Left ventricle myocardium superior (tissue), 1 donor: ENCODE measurements at places on chromosomes 11 and 22. TPM values are rescaled to one million over a fixed set of nuclear protein-coding genes. Genes with fewer than 3 reads are reported as not detected.

DNA sequence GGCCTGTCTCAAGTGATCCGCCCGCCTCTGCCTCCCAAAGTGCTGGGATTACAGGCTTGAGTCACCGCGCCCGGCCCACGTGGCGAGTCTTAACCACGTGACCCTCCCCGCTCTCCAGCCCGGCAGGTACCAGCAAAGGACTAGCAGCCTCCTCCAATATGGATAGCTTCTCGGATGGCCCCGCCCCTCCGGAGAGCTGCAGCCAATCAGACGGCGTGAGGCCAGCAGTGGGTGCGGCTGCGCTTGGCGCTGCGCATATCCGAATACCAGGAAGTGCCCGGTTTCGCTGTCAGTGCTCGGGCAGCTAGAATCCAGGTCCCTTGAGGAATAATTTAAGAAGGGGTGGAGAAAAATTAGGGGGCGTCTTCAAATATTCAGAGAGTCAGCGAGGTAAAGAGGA lies 14.7 kb upstream of the PISD start:
- peak; percentile 96 for DNase-seq

- peak; percentile 26 for DNase-seq
Observed at GRCh38 chr22:19998232-19998951, 18.2 kb downstream of the ARVCF start.

Gene ACRV1
- not detected for total RNA-seq

Gene BACE1
- total RNA-seq = 14.9 TPM

GRCh38 chr11:58691675-58692074 lies 40.1 kb downstream of the GLYAT start:
- DNase-seq = no peak
